ENCODE measurements at places on chromosomes 5 and 9.

DNA sequence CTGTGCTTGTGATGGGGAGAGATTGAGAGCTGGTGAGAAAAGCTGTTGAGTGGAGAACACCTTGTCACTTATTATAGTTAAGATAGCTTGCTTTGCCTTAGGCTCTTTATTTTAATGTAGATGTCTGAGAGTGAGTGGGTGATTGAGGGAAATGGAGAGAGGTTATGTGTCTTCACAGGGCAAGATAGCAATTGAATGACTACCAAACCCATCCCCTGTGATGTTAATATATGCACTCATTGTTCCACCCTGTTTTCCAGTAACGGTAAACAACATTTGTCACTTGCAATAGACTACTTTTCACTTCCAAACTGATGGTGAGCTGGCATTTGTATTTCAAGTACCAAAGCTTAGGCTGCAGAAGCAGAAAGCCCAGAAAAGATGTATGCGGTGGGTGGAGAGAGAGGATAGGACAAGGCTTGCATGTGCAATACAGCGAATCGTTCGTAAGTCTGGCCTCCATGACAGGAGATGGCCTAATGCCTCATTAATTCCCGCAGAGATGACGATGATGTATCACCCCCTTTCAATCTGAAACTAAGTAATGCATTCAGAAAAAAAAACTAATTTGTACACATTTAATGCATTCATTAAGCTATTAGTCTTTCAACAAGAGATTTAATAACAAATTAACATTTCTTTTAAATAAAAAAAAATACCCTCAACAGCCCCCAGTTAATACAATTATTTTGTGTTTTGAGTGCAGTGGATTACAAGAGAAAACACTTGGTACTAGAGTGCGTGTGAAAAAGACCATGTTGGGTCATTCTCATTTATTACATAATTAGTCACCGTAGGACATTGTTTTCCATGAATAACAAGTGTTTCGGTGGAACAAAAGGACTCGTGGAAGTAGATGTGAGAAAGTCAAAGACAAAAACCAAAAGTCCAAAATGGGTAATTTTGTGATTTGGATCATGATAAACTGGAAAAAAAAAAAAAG lies 699.0 kb downstream of the BRINP1 start:
- DNase-seq: no peak

GRCh38 chr5:78622302-78622971 lies 26.1 kb downstream of the LHFPL2 start:
- DNase-seq: no peak

- no peak for DNase-seq
Measured at GRCh38 chr5:16727755-16728325, 111.0 kb upstream of the RETREG1 start.

DNA sequence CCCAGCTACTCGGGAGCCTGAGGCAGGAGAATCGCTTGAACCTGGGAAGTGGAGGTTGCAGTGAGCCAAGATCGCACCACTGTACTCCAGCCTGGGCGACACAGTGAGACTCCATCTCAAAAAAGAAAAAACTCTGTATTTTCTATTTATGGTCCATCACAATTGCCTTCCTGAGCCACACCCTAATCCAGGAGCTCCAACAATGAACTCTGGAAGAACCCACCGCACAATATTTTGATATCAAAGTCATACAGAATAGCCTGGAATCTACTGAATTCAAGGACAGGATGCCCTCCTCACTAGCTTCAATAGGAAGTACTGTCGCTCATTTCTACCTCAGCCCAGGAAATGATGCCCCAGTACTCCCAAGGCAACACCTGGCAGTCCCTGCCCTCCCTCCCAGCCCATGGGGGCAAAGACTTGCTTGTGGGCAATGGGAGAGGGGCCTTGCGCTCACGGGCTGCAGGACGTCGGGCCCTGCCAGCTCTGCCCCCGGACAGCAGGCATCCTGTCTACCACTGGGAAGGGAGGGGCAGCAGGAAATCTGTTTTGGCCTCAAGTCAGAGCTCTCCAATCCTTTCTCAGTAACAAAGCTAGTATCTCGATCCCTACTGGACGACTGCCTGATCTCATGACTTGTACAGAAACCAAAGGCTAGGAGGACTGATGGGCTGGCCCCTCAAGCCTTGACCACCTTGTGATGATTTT lies 19.7 kb downstream of the UBAC1 start:
- DNase-seq: no peak
